GDM1 (cell line): ENCODE measurements at places on chromosomes 4 and X.

GRCh38 chr4:2914256-2915126 lies 48.7 kb downstream of the NOP14 start:
- no peak for DNase-seq

DNA sequence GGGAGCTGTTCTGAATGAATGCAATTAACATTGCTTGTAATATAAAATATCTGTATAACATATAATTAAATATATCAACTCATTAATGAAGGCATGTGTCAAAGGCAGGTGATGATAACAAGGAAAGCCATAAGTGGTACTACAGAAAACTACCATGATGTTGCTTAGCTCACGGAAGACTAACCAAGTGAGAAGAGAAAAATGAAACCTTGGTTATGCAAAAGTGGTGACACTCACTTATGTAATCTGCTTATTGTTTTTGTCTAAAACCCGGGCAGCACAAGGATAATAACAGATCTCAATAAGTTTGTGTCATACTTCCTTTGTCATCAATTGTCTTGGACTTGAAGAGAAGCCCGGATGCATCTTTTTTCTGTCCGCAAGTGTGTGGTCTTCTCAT lies 156.4 kb downstream of the HS6ST2 start:
- DNase-seq: no peak

- no peak for DNase-seq
These were observed 281.7 kb downstream of the CHM start for GRCh38 chrX:85765651-85766050.

GRCh38 chr4:19823781-19824180 lies 427.9 kb upstream of the SLIT2 start:
- DNase-seq: no peak

- DNase-seq: no peak
These were observed 40.6 kb downstream of the FAM149A start for GRCh38 chr4:186144946-186145569.

- no peak for DNase-seq
These were observed 169.7 kb downstream of the FRMPD4 start for GRCh38 chrX:12307961-12308360.
